ENCODE measurements at places on chromosomes 12 and 14.

- no peak for DNase-seq
Observed at GRCh38 chr12:28780096-28780495, 369.0 kb upstream of the FAR2 start.

- no peak for DNase-seq
Observed at GRCh38 chr12:53836119-53836655, 84.4 kb upstream of the CISTR start.

- no peak for DNase-seq
Observed at GRCh38 chr14:106317593-106317992, 791.2 kb downstream of the TMEM121 start.

GRCh38 chr12:132774646-132775275 is 13.1 kb upstream of the ANKLE2 start:
- DNase-seq, result no peak

- DNase-seq, result no peak
Observed at GRCh38 chr12:1791104-1791841, 29.1 kb upstream of the LRTM2 start.

DNA sequence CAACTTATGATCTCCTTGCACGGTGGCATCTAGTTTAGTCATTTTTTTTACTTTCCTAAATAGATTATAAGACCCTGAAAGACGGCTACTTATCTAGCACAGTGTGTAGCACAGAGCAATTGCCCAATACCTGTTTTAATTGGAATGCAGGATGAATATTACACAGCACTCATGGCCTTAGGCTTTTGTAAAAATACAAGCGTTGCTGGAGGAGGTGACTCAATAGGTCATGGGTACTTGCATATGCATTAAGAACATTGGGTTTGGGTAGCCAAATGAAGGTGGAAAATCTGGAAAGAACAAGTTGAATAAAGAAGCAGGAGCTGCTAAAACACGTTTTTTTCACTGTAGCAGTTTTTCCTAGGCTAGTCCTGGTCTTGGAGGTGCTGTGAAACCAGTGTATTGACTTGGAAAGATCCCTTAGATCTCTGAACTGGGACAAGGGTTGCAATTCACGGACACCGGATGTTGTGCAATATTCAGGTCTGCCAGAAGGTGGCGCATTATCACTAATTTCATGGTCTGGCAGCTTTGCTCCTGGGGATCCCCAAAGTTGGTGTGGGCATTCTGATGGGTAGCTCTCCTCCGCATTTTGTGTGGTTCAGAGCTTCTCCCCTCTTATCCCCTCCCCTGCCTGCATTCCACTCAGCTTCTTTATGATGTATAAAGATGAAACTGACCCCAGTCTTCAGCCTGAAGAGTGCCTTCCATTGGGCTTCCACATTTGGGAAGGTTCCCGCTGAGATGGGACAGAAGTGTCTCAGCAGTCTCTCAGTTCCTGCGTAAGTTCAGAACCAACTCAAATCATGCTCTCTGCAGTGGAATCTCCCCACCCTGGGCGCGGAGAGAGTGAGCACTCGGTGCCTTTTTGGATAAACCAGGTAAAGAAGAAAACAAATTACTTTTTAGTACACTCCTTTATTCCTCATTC is 278.3 kb downstream of the NRXN3 start:
- no peak for DNase-seq

GRCh38 chr12:117986705-117987469 is 18.1 kb upstream of the KSR2 start:
- DNase-seq, result no peak

DNA sequence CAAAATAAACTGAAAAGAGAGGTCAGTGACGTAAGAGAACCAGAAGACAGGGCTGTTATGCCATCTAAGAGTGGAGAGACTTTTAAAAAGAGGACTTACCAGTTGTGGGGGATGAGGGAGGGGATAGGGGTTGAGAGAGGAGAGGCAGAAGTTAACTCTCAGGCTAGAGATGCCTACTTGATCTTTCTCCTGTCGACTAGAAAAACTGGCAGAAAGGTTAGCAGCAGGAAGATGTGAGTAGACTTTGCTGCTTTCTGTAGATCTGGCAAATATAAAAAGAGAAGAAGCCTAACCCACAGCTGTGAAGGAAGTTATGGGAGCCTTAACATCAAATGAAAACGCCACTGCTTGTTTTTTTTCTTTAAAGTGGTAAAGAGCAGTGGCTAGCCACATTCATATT is 10.7 kb downstream of the CREBL2 start:
- DNase-seq, result no peak

GRCh38 chr14:71143381-71144290 is 236.4 kb downstream of the PCNX1 start:
- DNase-seq, result no peak

DNA sequence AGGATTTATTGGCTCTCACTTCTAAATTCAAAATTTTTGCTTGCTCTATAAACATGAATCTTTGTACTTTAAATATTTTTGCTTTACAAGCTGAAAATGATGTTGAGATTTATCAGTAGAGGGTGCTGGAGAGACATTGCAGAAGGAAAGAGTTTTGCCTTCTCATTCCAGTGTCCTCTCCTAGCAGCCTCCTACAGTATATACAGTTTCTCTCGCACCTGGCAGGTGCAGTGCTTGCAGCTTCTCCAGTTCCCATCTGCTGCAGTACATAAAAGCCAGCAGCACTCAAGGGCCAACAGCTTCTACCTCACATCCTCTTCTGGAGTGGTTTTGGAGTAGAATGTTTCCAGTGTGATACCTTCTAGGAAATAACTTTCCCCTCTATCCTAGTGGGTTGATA is 601.8 kb upstream of the ATXN7L3B start:
- no peak for DNase-seq

GRCh38 chr14:90781344-90781761 is 34.9 kb downstream of the TTC7B start:
- no peak for DNase-seq

DNA sequence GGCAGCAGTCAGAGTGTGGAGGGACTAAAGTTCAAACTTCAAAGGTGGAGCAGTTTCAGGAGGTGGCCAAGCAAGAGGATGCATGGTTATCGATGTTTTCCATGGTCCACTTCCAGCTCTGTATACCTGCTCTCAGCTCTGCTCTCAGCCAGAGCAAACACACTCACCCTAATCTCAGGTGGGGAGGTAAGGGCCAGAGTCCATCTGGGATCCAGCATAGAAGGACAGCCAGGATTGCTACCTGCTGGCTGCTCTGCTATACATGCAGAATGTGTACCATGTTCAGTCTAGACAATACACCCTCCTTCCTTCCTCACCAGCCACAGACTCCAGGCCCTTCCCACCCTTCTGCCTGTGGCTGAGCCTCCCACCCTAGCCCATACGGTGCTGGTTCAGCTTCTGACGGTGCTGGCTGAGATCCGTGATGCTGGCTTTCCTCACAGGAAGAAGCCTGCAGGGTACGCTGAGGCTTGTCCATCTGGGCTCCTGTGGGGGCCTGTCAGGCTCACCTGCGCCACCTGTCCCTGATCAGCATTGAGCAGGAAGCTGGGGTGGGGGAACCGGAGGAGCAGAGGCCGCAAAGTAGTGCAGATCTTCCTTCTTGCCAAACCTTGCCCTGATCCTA is 2.4 kb downstream of the CBLN3 start:
- DNase-seq, result no peak

DNA sequence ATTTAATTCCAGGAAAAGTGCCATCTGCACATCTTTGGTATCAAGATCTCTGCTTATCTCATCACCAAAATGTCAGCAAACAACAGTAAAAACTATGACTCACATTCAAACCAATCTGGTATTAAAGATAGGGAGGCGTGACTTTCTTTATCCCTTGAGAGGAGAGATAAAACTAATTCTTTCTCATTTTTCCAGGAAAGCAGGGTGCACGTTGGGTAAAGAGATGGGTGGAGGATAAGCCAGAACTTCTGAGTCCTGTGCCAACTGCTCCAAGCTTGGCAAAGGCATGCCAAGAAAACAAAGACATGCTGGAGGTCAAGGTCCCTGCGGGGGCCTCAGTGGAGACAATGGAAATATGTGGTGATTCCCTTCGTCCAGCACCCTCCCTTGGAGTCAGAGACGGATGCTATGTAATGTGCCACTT is 225.8 kb upstream of the PLXNC1 start:
- DNase-seq, result no peak

DNA sequence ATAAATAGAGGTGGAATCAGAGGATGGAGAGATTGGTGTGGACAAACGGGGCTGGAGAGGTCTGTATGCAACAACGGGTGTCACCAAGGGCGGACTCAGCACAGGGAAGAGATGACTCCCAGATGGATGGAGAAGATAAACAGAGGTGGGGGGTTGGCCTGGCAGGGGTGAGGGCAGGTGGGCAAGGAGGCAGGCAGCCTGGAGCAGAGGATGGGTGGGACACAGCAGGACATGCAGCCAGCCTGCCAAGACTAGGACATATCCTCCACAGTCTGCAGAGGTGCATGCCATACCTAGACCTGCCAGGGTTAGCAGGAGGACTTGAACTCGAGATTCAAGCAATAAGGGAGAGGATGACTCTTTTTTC is 56.2 kb downstream of the TTC7B start:
- DNase-seq, result no peak

DNA sequence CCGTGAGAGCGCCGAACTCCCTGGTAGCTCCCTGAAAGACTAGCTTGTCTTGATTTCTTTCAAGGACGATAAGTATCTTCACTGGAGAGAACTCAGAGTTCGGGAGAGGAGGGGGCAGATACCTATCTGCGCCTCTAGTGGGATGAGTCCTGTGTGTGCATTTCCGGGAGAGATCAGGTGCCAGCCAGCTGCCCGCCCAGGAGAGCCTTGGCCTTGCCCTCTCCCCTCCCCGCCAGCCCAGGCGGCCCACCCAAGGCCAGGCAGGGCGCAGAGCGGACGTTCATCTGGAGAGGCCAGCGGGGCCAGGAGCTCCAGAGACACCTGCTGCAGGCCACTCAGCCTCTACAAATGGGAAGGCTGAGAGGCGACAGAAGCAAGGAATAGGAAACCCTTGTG is 1.0 kb downstream of the CD9 start:
- no peak for DNase-seq

DNA sequence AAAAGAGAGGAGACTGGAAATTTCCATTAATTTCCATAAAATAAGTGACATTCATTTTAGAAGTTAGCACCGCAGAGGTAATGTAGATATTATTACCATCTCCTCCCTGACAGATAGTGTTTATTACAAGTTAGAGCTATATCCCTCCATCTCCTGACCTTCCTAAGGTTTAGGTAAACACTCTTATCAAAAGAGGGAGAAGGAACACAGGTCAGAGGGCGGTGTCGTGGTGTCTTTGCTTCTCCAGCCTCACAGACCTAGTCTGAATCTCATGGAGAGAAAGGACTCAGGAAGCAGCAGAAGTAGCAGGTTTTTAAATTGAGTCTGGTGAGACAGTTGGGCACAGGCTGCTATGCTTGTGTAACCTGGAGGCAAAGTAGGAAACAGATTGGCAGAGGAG is 11.5 kb upstream of the POC1B start:
- DNase-seq, result no peak

DNA sequence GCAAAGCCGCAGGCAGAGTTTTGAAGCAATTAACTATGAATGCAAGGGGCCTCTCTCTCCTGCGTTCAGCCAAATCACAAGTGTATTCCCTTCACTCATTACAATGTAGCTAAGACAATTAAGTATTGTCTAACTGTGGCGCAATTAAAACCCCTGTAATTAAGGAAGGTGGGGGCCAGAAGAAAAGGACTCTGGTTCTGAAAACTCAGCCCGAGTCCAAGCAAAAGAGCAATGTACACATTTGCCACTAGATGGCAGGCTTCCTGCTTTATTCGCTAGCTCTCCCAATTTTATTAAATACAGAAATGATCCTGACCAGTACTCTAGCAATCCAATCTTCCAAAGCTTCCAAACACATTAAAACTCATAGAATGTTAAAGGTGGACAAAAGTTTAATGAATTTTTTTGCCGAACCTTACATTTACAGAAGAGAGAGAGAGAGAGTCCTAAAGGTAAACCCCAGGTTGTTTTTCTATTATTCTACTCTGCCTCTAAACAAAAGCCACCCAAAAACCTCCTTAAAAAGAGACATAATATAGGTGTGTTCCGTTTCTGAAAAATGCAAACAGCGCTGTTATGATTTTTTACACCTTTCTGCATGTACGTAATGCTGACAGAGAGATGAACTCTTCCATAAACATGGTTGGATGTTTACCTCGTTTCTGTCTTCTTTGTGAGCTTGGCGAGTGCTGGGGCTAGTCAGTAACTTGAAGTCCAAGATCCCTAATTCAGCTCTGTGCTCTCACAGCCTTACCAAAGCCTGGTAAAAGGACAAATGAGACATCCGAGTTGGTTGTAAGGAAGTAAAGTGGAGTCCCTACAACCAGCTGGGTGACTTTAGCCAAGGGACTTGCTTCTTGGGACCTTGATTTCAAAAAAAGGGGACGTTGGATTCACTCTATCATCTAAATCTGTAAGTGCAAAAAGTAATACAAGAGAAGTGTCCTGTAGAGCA is 50.9 kb upstream of the VASH1 start:
- DNase-seq, result no peak

DNA sequence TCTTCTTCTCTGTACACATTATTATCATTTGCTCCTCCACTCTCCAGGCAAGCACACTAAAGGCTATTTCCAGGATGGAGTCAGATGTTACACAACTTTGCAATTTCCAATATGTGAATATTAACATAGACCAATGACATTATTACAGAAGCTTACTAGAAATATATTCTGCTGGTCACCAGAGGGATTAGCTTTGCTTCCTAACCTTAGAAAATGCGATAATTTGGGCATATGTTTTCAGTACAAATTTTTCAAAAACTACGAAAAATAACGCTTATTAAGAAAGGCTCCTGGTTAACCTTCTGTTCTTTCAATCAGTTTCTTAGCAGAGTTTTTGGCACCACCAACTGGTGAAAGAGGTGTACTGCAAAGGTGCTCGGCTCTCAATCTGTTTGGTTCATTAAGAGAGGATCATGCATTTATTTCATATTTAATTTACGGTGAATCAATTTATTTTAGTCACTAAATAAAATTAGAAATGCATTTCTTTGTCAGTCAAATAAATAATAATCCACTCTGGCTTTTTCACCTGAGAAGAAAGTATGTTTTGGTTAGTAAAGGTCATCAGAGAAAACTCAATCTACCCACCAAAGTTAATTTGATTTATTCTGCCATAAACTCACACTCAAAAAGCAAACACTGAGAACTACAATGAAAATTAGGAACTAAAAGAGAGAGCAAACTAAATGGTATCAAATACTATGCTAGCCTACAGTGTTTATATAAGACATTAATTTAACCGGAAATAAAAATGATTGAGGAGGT is 39.2 kb downstream of the EFCAB11 start:
- DNase-seq, result no peak

GRCh38 chr14:92596331-92596907 is 82.8 kb downstream of the RIN3 start:
- DNase-seq, result no peak

DNA sequence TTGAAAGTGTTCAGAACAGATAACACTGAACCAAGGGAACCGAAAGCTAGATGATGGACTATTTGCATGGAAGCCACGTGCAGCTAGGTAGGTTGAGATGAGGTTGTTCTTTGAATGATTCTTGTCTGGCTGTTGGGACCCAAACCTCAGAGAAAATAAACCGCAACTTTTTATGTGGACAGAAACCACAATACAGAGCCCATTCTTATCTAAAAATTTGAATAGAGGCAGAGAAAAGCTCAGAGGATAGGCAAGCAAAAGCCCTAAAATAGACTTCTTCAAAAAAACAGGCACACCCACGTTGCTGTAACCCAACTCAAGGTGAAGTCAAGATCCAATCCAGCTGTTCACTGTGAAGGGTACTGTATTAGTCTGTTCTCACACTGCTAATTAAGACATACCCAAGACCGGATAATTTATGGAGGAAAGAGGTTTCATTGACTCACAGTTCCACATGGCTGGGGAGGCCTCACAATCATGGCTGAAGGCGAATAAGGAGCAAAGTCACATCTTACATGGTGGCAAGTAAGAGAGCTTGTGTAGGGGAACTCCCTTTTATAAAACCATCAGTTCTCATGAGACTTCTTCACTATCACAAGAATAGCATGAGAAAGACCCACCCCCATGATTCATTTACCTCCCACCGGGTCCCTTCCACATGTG is 353.8 kb downstream of the AACS start:
- no peak for DNase-seq

Data from cortex of kidney (tissue), 1 donor.